ENCODE measurements at places on chromosomes 4 and X.

DNA sequence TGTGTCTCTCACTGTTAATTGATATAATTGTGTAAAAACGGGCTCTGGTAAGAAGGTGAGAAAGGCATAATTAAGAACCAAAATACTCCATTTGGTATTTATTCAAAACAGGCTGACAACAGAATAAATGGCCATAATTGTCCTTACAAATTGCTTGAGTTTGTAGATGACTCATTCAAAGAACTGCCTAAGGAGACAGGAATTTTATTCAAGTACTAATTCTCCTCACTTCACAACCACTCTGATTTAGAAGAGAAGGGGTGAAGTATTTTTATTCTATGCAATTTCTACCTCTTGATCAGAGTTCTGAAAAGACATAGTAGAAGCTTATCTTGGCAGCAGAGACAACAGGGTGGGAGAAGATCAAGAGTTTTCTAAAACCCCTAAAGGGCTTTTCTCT is 43.1 kb downstream of the ATP11C start:
- DNase-seq: no peak

DNA sequence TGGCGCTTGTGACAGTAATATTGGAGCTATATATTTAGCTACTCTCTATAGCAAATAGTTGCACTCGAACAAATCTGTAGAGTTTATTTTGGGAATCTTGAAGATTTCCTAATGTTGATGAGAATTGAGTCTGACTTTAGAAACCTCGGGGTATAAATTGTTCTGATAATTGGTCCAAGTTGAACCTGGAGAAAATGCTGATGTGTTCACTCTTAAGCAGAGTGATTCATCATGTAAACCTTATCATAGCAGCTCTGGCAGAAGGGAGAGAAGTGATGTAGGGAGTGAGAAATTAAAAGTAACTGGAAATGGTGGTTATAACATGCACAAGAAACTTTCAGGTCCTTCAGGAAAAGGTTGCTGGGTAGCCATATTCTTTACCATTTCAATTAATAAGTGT is 16.4 kb upstream of the SLC4A4 start:
- DNase-seq: no peak

DNA sequence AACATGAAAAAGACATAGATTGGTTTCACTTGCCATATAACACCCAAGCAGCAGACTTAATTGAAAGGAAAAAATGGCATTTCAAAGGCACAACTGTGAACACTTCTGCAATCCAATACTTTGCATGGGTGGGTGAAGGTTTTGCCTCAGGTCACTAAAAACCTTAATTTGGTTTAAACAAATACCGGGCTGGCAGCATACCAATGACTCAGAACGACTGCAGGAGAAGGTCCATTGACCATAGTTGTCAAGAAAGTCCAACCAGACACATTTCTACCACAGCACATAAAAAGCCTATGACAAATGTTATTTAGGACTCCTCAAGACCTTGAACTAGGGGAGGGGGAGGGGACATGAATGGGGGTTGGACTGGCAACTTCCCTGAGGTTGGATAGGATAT is 183.6 kb upstream of the TRPC5 start:
- DNase-seq: no peak

GRCh38 chrX:40085714-40086113 is 12.0 kb downstream of the BCOR start:
- DNase-seq: no peak

DNA sequence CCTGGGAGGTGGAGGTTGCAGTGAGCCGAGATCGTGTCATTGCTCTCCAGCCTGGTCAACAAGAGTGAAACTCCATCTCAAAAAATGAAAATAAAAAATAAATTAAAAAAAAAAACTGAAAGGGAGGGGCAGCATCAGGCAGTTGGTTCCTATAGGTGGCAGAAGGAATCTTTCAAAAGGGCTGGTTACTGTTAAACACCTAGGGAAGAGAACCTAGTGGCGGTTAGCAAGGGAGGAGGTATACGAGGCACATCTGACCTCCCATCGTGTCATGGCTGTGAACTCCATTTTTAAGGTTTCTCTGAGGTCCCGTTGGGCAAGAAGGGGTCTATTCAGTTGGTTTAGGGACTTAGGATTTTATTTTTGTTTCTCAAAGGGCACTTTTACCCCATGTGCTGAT is 150.1 kb downstream of the SLC7A11 start:
- DNase-seq: no peak

DNA sequence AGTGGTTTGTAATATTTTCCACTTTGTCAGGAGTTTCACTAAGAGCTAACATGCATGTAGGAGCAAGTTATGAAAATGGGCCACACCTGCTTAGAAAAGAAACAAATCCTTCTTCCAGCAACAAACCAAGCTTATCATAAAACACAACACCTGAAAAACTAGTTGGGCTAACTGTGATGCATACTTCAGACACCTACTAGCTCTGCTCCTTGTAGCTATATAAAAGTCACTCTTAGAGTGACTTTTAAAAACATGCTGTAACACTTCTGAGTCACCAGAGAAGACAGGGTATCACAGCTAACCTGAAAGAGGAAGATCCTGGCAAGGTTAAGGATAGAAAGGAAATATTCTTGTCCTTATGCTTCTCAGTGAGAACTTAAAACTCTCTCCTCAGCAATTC is 3.6 kb upstream of the SLAIN2 start:
- DNase-seq: peak; percentile 45

- DNase-seq: no peak
Measured at GRCh38 chr4:122503214-122503613, 46.7 kb upstream of the IL2 start.

GRCh38 chrX:130103605-130104004 is 6.7 kb downstream of the ELF4 start:
- DNase-seq: no peak

DNA sequence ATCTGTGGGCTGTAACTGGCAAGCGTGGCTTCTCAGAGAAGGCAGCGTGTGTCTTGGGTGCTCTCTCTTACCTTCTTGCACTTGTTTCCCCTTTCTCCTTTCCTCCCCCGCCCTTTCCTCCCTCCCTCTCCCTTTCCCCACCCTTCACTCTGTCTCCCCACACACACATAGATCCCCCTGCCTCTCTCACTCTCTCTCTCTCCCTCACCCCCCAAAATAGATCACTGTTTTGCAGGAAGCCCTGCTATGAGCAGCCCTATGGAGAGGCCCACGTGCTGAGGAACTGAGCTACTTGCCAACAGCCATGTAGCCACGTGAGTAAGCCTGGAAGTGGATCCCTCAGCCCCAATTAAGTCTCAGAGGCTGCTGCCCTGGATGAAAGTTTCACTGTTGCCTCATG is 4.3 kb upstream of the PNMA6E start:
- DNase-seq: no peak

DNA sequence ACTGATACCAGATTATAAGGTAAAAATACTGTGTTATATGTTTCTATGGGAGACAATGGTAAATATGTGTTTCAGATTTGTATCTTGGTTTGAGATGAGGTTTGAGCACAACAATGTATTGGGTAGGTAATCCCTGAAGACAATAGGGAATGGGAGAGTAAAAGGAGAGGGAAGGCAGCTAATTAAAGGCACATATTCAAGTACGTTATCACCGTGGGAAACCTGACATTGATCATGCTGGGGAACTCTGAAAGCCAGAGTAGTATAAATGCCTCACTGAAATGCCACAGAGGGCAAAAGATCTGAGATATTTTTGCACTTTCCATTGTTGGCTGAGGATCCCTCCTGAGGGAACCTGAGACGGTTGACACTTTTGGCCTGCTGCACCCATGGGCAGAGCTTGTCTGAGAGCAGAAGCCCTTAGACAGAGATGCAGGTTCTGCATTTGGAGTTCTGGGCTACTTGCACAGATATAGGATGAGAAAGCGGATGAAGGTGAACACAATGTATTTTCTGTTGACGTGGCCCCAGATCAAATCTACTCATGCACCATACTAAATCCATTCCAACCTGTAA is 506.7 kb downstream of the PCDH18 start:
- DNase-seq: no peak

GRCh38 chr4:16775411-16776154 is 122.9 kb downstream of the LDB2 start:
- no peak for DNase-seq

GRCh38 chr4:122576261-122577188 is 44.3 kb downstream of the IL21 start:
- peak; percentile 25 for DNase-seq

DNA sequence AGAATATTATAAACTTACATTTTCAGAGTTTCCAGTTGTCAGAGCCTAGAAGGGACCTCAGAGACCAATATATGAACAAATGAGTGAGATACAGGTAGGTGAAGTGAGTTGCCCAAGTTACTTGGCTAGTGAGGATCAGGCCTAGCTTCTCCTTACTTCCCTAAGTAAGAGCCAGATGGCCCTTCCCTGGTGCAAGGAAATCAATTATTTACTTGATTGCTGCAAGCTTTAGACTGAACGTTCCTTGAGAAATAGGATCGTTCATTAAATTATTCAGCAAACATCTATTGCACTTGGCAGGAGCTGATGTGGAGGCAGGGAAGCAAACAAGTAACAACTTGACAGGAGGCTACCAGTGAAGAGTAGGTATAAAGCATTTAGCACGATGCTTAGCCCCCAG is 117.8 kb downstream of the EFHC2 start:
- DNase-seq: peak; percentile 53

DNA sequence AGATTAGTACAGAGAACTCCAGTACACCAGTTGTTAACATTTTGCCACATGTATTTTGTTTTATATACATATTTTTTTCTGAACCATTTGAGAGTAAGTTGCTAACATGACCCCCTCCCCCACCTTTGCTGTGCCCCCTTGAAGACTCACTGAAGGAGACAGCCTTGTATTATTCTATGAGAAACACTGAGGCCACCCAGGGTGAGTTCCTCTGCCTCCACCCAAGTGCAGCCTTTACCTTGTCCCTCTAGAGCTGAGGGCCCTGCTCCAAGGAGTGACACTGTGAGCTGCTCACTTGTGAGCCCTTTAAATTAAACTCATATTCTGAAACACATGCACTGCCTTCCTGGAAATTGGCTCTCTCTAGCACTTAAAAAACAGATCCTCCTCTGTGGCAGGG is 21.1 kb downstream of the KIT start:
- DNase-seq: no peak

DNA sequence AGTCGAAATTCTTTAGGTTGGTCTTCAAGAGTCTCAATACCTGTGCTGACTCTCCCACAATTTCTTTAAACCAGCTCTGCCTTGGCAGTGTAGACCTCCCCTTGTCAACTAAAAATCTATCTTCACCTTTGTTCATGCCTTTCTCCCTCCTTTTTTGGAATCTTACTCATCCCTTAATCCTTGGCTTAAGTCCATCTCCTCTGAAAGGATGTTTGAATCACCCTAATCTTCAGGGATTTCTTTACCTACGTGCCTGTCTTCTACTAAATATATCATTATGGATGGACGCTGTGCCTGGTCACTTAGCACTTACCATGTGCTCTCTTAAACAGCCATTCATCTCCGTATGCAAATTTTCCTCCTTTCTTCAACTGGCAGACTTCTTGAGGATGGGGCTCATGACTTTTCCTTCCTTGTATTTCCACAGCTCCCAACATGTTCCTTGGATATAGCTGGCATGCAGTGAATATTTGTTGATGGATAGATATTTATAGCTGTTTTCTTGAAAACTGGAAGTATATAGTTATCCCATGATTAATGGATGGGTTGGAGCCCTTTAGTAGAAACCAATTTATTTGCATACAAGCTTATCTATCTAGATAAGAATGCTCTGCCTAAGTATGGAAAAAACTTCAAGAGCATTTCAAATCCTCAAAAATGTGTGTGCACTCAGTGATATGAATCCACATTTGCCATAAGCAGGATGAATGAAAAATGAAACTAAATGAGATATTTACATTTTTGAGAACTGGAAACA is 166.6 kb downstream of the SPRY1 start:
- no peak for DNase-seq

DNA sequence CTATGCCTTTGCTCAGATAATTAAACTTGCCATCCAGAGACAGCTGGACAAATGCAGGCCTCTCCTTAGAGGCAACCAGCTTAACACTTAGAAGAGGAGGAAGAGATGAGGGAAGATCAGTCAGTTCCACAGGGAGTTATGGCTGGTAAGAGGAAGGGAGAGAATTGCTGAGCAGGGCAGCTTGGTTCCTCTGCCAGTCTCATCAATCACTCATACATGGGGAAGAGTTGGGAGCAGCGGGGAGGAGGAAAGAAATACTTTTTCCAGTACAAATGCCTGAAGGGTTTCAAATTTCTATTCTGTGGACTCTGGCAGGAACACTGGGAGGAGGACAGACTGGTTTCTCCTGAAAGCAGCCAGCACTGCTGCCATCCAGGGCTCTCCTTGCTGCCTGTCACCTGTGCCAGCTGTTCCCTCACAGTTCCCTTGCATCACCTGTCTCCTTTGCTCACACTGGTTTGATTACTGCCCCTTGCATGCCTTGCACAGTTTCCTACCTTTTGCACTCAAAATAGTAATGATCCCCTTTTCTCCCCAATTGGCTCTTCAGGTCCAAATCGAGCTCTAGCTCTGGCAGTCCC is 59.5 kb downstream of the PGRMC2 start:
- DNase-seq: peak; percentile 87

Measured in LNCaP clone FGC (cell line).